ENCODE measurements at places on chromosomes 3 and 15.

- DNase-seq: no peak
Observed at GRCh38 chr15:62320259-62320658, 155.2 kb upstream of the C2CD4B start.

DNA sequence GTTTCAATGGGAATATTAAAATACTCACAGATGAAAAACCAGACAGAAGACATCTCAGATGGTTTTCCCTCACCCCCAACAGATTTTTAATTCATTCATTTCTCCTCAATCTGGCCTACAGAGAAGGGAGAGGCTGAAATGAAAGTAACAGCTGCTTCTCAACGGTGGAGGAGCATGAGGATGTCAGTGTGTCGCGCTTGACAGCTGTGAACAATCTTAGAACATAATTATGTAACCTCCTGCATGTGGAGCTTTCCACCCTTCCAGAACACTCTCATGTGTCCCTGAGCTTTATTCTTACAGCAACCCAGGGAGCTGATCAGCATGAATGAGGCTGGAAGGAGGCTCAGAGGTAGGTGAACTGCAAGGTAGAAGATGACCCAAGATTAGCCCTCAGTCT lies 52.7 kb downstream of the MB21D2 start:
- DNase-seq: no peak

DNA sequence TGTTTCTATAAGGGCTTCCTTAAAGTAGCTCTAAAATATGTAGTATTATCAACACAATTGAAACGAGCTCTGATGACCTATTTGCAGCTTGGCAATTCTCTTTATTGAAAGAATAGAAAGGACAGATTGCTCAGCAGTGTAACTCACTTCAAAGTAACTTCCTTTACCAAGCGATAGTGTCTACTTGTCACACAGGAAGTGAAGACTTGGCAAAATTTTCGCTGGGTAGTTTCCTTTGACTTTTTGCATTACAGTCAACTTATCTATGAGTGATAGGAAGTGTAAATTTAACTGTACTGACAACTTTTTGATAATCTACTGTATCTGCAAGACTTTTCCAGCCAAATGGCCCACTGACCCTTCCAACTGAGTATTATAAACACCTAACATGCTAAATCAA lies 22.8 kb downstream of the SLC9A9 start:
- no peak for DNase-seq

GRCh38 chr3:59280113-59280512 lies 230.3 kb upstream of the CFAP20DC start:
- DNase-seq: no peak

GRCh38 chr3:53744351-53744750 lies 101.9 kb downstream of the CHDH start:
- DNase-seq: no peak

GRCh38 chr3:129305592-129306091 lies 27.0 kb downstream of the HMCES start:
- DNase-seq: peak; percentile 86

GRCh38 chr3:43178891-43179366 lies 73.0 kb upstream of the POMGNT2 start:
- DNase-seq: no peak
